ENCODE measurements at places on chromosomes 7 and 10.

DNA sequence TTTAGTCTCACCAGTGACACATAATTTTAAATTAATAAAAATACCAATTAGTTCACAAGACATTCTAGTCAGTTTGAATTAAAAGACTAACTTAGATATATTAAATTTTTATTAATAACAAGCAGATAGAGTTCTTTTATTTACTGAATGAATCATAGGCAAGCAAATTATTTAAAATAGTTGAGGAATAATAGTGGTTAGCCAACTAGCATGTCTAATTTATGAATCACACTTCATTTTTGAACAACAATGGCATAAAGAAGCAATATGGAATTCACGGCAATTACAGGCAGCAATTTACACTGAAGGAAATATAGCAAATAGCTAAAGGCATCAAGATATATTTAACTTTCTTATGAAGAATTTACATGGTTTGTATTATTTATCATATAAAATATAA, 187.0 kb upstream of the SLC26A5 start:
- no peak for DNase-seq

DNA sequence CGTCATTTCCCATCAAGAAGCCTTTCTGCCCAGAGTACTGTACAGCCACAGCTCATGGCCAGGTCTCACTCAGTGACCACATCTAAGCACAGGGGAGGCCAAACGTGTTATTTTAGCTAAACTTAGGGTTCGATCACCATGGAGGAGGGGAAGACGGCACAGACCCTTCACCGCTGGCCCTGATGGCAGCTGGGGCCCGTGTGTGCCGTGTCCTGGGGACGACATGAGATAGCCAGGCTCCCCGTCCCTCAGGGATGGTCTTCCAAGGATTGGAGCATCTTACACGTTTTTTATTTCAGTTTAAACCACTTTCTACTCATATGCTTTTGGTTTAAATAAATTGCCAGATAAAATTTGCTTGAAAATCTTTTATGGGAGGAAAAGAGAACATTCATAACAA, 512.9 kb downstream of the DNAJB6 start:
- DNase-seq, result no peak

GRCh38 chr10:127918572-127918971, 11.7 kb downstream of the PTPRE start:
- no peak for DNase-seq

GRCh38 chr10:3220853-3221252, 48.3 kb upstream of the PITRM1 start:
- no peak for DNase-seq

GRCh38 chr7:134910214-134910890, 76.0 kb upstream of the AGBL3 start:
- DNase-seq, result no peak

GRCh38 chr10:3783682-3784432, 1.2 kb downstream of the KLF6 start:
- DNase-seq, result peak; percentile 83

DNA sequence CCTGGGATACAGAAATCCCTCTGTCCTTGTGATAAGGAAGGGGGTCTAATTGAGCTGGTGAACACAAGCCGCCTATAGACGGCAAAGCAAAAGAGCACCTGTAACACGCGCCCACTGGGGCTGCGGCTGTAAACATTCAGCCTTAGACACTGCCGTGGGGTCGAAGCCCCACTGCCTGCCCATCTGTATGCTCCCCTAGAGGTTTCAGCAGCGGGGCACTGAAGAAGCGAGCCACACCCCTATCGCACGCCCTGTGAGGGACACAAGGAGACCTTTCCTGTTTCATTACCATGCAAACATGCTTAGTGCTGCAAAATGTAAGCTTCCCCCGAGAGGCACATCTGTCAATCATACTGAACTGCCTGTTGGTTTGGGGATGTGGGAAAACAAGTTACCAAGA, 82.1 kb downstream of the NRP1 start:
- DNase-seq, result no peak

DNA sequence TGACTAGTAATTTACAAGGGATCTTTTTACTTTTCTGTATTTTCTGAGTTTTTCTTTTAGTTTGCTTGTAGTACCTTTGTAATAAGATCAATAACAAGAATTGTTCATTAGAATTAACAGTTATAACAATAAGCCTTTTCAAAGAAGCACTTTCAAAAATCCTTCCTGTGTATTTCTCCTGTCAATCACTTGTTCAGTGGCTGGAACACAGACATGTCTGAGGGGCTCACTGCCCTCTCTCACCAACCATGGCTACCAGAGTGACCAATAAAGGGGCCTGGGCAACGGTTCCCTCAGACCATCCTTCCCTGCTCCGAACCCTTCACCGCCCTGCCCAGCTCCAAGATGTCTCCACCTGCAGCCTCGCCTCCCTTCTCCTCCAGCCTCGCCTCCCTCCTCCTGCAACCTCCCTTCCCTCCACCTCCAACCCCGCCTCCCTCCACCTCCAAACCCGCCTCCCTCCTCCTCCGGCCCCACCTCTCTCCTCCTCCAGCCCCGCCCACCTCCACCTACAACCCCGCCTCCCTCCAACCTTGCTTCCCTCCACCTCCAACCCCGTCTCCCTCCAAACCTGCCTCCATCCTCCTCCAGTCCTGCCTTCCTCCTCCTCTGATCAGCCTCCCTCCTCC, 353.4 kb downstream of the TNS3 start:
- no peak for DNase-seq

GRCh38 chr7:132149436-132150304, 426.6 kb downstream of the PLXNA4 start:
- no peak for DNase-seq

DNA sequence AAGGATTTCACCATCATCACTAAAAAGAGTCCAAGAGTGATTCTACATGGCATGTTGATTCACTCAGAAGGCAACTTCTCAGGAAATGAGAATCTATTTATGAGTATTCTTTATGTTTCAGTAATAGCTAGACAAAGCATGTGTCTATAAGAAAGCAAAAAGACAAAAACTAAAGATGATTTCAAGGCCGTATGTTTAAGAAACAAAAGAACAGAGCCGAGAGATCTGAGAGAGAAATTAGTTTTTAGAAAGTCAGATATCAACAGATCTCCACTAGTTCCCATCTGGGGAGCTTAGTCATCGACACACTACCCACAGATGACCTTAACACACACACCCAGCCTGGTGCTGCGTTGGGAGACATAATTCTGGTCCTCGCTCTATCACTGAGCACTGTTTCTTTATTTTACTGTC, 21.0 kb downstream of the PIP4K2A start:
- no peak for DNase-seq
